ENCODE measurements at places on chromosomes 4 and X.

GRCh38 chrX:129876771-129877305 is 29.1 kb upstream of the UTP14A start:
- no peak for DNase-seq

GRCh38 chr4:143728166-143728565 is 27.7 kb upstream of the FREM3 start:
- no peak for DNase-seq

DNA sequence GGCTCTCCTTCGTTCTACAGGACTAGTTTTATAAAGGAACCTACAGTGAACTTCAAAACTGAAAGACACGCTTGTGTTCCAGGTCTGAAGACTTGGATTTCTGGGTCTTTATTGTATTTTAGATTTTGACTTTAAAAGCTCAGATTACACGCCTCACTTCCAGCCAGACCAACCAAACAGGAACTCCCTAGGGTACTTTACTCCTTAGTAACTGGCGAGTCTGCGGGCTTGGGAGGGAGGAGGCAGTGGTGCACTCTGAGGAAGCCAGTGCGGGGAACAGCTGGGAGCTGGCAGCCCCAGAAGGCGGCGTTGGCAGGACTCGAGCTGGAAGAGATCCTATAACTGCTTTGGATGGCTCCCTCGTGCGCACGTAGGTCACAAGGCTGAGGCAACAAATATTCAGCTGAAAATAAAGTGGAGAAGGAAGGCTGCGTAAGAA is 391 bp upstream of the PHKA1 start:
- DNase-seq = no peak

DNA sequence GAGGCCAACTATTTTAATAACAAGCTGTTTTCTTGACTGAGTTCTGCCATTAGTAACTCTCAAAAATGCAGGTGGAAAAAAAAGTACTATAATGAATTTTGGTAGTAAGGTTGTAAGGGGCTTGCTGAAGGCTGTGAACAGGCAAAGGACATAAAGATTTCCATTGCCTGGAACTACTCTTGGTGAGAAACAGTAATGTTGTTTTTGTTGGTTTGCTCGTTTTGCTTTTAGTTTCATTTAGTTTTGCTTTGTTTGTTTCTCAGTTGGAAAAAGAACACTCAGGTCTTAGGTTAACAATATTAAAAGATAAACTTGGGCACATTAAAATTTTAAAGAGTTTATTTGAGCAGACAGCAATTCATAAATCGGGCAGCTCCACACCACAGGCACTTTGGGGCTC is 824.5 kb upstream of the HTR2C start:
- DNase-seq = no peak

DNA sequence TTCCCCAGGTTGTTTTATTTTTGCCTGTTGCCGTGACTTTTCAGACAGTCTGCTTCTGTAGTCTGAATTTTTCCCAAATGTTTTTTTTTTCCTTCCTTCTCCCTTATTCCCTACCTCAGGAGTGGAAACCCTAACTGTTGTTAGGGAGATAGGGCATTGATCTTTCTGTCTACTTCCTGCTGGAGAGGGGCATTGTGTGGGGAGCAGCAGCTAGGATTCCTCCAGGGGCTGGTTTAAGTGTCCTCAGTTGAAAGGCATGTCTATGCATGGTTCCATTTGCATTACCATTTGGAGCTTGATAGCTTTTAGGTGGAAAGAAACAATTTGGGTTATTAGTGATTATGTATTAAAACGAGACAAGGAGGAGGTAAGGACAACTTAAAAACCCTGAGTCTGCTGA is 383.9 kb downstream of the DCAF12L2 start:
- DNase-seq = no peak

- DNase-seq = no peak
Observed at GRCh38 chr4:60683973-60684372, 516.2 kb upstream of the ADGRL3 start.

GRCh38 chrX:55008571-55009358 is 8.6 kb downstream of the APEX2 start:
- DNase-seq = no peak

DNA sequence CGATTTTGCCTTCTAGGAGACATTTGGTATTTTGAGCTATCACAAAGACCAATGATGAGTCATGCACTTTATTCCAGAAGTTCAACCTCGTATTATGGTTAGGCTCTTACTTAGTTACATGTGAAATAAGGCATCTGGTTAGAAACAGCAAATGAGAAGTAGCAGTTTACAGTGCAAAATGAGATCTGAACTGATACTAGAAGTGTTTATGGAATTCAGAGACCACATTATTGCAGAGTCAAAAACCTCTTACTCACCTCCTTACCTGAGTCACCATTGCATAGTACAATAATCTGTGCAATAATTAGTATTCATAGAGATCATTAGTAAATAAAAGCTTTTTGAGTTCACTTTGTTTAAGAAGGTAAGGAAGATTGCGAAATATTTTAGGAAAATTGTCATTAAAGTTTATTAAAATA is 38.7 kb downstream of the SEC24B start:
- DNase-seq = no peak

DNA sequence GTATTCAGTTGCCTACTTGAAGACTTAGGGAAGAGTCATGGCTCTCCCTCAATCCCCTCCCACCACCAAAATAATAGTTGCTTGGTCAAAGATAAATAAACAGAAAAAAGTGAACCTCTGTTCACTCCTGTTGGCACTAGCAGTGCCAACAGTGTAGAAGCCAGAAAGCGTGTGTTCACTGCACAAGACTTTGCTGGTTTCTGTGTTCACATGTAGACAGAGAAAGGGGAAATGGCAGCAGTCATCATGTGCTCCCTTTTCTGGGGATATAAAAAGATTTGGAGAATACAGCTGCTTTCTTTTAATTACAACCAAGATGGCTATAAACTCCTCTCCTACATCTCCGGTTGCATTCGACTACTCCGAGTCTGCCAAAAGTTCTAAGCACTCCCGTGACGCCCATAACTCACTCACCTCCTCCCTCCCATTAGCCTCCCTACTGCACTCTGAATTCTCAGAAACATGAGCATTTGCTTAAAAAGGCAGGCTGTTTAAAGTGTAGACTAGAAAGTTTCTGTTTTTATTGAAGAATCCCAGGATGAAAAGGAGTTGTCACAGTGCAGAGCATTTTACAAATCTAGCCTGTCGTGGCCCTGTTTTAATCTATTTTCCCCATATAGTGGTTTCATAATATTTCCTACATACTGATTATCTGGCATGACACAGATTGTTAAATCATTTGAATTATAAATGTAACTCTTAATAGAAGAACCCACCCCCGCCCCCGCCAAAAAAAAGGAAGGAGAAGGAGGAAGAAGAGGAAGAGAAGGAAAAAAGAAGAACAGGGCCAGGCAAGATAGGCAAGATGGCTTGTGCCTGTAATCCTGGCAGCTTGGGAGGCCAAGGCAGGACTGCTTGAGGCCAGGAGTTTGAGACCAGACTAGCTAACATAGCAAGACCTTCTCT is 16.7 kb downstream of the LGI2 start:
- no peak for DNase-seq

DNA sequence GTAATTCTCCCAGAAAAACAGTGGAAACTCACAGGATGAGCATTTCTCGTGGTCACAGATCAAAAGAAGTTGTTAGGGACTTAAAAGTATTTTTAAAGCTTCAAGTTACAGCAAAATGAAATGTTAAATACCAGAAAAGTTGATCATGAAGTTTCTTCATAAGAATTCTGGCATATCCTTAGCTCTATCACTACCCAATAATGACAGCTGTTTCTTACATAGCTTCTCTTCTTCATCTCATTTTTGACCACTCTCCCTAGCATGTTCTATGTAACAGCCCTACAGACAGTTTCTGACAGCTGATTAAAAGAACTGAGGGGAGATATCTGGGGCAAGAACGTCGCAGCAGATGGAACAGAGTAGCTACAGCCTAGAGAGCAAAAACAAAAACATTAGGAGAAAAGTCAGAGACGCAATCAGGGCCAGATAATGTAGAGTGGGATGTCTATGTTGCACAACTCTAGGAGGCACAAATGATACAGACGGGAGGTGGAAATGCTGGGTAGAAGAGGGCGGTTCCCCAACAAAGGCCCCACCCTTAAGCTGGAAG is 108.7 kb downstream of the CORIN start:
- DNase-seq = no peak

- no peak for DNase-seq
Observed at GRCh38 chrX:12480956-12481355, 310.3 kb upstream of the PRPS2 start.

DNA sequence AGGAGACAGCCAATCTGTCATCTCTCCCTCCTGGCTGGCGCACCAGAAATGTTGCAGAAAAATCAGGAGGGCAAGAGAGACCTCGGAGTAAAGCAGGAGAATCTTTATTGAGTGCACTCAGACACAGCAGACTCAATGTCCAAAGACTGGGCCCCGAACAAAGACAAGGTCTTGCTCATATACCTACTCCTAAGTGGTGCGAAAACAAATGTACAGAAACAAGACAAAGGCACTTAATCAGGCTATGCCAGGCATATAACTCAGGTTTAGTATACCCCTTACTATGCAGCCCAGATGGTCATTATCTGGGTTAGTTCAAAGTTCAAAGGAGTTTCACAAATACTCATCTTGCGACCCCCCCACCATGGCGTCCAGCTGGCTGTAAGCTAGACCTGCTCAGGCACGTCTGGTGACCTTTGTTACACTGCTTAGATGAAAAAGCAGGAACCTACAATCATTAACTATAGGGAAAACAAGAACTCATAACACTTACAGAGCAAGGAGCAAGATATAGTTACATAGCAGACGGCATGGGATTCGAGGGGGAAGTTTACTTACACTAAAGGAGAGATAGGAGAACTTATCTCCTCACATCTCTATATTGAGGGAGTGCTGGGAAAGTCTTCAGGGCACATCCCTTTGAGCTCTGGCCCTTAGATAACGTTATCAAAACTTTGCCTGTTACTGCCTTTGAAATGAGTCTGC is 27.5 kb downstream of the SULT1E1 start:
- DNase-seq = no peak

GRCh38 chrX:130758072-130758471 is 144.9 kb downstream of the ENOX2 start:
- DNase-seq = no peak

DNA sequence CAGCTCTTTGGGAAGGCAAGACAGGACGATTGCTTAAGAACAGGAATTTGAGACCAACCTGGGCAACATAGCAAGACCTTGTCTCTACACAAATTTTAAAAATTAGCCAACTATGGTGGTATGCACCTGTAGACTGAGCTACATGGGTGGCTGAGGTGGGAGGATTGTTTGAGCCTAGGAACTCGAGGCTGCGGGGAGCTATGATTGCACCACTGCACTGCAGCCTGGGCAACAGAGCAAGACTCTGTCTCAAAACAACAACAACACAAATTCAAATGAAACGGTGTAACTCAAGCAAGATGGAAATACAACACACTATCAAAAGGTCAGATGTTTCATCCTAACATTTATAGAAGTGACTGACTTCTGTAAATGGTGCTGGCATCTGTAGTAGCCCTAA is 37.1 kb downstream of the XG start:
- no peak for DNase-seq

DNA sequence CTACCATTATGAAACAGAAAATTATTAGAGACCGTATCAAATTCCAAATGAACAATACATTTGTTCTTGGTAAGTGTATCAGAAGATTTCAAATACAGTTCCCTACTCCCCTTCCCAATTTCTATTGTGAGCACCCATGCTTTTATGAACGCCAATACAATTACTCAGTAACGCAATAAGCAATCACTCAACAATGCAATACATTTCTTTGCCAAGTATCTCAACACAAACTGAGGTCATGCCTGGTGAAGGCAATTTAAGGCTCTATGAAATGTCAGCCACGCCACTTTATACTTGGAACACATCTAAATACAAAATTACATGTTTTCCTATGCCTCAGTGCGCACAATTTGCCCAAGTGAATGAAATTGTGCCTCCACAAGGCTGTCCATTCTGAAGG is 712 bp downstream of the PNPLA4 start:
- DNase-seq = no peak

DNA sequence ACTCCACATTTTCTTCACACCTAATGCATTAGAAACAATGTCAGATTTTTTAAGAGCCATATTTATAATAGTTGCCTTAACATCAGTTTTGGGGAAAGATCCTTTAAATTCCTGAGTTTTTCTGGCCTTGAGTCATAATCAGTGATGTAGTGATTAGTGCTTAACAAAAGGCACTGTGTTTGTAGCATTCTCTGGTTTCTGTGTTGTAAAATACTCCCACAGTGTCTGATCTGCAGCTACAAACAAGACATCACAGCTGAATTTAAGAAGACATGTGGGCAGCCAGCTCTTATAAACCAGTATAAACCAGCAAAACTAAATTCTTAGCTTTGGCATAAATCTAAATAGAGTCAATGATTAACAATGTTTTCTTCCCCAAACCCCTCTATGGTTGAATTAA is 233.8 kb downstream of the FSTL5 start:
- DNase-seq = no peak

GRCh38 chr4:109764789-109765402 is 35.0 kb upstream of the PLA2G12A start:
- DNase-seq = no peak

DNA sequence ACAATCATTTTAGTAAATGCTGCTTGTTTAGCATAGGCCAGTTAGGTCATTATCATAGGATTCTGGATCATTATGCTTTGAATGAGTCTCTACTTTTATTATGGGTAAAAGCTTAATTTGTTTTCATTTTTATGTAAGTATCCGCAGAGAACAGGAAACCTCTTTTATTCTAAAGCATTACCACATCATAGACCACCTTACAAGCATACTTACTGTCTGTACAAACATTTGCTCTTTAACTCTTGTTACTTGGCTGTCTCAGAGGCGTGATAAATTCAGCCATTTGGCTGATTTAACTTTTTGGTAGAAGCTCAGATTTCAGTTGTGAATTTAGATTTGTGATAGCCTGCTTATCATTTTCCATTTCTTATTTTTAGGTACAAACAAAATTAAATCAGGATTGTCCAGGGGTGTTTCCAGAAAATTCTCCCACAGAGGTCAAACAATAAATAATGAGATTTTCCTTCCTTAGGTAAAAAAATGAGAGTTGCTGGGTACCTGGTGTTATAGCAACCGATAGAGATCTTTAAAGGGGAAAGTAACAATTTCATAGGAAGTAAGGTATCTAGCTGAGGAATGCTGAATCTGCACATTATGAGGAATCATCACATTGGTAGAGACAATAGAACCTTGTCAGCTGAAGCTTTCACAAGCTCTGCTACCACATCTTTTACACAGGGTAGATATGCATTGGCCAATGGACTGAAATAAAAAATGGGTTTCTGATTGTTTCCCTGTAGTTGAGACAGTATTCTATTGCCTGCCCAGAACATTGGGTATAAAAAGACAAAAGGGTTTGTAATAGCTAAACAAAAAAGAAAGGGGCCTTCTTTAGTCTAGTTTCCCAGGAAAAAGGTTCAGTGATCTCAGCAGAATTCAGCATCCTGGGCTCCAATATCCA is 62.5 kb downstream of the NDNF start:
- DNase-seq = peak; percentile 4

DNA sequence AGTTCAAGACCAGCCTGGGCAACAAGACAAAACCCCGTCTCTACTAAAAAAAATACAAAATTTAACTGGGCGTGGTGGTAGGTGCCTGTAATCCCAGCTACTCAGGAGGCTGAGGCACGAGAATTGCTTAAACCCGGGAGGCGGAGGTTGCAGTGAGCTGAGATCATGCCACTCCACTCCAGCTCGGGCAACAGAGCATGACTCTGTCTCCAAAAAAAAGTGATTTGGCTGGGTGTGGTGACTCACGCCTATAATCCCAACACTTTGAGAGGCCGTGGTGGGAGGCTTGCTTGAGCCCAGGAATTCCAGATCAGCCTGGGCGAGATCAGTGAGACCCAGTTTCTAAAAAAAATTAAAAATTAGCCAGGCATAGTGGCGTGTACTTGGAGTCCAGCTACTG is 4.1 kb downstream of the OPHN1 start:
- no peak for DNase-seq
